ENCODE measurements at places on chromosomes 6 and 20. TPM values are rescaled to one million over a fixed set of nuclear protein-coding genes. Genes with fewer than 3 reads are reported as not detected.

Gene CRISP3
- total RNA-seq = not detected

Gene GNL1
- 48.1 TPM for total RNA-seq

Gene TNFRSF6B
- 7.8 TPM for total RNA-seq

Gene NMBR
- not detected for total RNA-seq

Gene RNGTT
- total RNA-seq = 8.9 TPM

Gene FOXS1
- total RNA-seq = 0.35 TPM

Gene HMGA1
- total RNA-seq = 14.3 TPM

Gene TCF19
- 6.6 TPM for total RNA-seq

Gene BPIFB2
- not detected for total RNA-seq

Gene PPP1R3D
- total RNA-seq = 4.4 TPM

Gene LPA
- total RNA-seq = not detected

Gene TNFRSF21
- 17.1 TPM for total RNA-seq

Gene PDYN
- total RNA-seq = not detected

Gene IL17A
- total RNA-seq = not detected

Gene LTA
- not detected for total RNA-seq

Gene ITPA
- total RNA-seq = 30.8 TPM

Gene ARHGAP18
- 10.8 TPM for total RNA-seq

Gene DPPA5
- total RNA-seq = not detected

Gene ZFP57
- total RNA-seq = not detected

Gene EYA2
- 0.70 TPM for total RNA-seq
